ENCODE measurements at places on chromosomes 5 and 9. TPM values are rescaled to one million over a fixed set of nuclear protein-coding genes. Genes with fewer than 3 reads are reported as not detected.

GRCh38 chr5:157947156-157947555 lies 88.2 kb upstream of the CLINT1 start:
- no peak for ATAC-seq

DNA sequence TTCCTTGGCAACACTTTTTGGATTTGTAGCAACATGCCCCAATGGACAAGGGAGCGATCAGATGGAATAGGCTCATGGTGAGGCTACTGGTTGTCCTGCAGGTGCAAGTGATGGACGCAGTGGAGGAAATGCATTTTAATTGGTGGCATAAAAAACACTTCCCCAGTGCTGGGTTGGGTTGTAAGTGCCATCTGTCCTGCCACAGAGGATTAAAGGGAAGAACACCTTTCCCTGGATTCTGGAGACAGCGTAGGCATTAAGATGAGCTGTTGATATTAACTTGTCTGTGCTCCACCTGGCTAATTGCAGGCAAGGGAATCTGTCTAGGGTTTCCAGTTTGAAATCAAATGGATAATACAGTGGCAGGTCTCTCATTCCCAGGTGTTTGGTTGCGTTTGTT lies 173.4 kb downstream of the ZNF462 start:
- ATAC-seq: no peak

GRCh38 chr5:51712201-51712600 lies 329.0 kb downstream of the ISL1 start:
- no peak for ATAC-seq

DNA sequence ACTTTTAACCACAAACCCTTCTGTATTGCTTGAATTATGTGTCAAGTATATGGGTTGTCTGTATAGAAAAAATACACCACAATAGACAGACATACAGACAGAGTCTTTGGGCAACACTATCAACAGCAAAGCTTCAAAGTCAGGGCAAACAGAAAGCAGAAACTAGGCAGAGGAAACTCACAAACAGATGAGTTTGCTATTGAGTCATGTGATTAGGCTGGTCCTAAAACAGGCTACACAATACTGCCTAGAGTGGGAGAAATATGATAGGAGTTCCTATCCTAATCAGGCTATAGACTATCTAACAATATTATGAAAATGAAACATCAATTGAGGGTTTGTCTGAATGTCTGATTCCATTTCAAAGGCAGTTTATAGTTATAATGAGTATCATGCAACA lies 156.4 kb downstream of the EDIL3 start:
- ATAC-seq: no peak

DNA sequence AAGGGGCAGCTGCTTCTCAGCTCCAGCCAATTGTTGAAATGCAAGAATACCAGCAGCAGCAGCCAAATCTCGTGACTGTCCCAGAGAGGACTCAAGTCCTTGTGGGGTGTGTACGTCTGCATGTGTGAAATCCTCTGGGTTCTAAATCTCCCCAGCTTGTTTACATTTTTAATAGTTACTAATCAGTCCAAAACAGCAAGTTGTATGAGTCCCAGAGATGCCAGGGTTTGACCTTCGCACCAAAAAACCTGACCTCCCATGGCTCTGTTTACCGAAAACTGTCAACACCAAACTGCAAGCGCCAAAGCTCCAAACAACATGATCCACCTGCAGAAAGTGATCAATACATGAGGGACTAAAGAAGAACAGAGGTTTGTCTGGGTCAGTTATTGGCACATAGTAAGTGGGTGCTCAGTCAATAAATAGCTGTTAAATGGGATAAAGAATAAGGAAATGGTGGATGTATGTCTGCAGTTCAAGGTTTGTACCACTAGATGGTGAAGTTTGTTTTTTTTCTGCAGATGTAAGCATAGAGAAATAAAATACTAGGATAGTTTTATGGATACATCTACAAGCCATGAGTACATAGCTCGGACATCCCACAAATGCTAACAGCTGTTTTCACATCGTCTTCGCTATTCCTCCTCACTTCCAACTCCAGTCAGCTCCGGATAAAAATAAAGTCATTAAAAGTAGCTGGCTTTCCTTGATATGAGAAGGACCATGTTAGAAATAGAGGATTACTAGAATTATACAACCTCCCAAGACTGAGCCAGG lies 85.3 kb upstream of the ADRB2 start:
- peak; percentile 36 for ATAC-seq

FGD3 gene
- 1.7 TPM for total RNA-seq

ADAMTSL1 gene
- total RNA-seq: 21.3 TPM

DNA sequence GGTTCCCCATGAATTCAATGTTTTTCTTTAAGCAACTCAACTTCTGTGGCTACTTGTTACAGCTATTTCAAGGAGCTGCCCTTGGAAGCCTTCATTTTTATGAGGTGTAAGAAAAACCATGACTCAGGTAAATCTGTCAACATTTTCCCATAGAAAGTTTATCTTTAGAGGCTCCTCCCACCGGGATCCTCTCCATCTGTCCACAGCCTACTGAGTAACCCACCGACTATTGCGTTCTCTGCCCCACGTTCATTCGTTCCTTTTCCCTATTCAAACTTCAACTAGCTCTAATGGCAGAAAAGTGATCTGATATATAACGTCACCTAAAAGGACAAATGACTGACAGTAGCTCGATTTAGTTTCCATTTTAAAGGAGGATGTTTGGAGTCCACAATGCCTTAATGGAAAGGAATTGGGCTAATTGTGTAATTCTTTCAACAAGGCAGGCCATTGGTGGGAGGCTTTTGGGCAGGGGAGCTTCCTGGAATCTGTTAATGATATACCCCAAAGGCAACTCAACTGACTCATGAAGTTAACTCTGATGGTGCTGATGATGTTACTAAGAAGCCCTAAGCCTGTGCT lies 29.3 kb upstream of the NR3C1 start:
- no peak for ATAC-seq

GRCh38 chr5:53445569-53445968 lies 34.9 kb upstream of the FST start:
- ATAC-seq: no peak

DNA sequence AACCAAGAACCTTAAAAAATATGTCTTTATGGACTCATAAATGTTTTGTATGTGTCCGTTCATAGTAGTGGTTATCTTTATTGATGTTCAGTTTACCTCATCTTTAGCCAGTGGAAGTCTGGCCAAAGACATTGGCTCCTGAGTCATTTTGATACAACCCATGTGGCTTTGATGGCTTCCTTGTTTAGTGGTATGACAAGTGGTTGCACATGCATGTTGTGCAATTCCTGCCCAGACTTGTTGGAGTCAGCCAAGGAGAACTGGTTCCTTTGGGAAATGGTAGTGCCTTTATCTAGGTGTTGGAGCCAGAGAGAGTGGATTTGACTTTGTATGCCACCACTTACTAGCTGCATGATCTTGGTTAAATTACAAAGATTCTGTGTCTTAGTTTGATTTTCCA lies 94.3 kb downstream of the RPS23 start:
- peak; percentile 28 for ATAC-seq

Measured in gastroesophageal sphincter (tissue), 4 donors.